Stimulated activated CD4-positive, alpha-beta T cell treated with anti-CD3 and anti-CD28 coated beads, Interleukin-4, amount 100 ng/mL, for 24 hours (primary cell): ENCODE measurements at places on chromosomes 16 and 17.

GRCh38 chr16:65655802-65656201 is 533.9 kb upstream of the CDH11 start:
- DNase-seq, result no peak

DNA sequence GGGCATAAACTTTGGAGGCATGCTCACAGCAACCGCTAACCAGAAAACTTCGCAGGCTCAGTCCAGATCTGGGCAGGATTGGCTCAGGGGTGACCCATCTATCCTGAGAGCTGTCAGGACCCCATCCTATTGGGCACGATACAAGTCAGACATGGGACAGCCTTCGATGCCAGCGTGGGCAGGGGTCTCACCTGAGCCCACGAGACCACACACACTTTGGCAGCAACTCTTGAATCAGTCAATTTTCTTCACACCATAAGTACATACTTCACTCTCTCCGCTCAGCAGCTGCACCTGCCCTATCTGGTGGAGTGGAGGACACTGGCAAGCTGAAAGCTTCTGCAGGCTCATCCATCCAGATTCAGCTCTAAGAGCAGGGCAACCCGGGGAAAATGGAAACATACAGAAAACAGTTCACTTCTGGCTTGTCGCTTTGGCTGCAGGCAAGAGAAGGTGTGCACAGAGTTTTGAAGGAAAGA is 48.3 kb downstream of the ZFHX3 start:
- no peak for DNase-seq

- no peak for DNase-seq
These were observed 435.5 kb downstream of the MAF start for GRCh38 chr16:79165079-79165478.

DNA sequence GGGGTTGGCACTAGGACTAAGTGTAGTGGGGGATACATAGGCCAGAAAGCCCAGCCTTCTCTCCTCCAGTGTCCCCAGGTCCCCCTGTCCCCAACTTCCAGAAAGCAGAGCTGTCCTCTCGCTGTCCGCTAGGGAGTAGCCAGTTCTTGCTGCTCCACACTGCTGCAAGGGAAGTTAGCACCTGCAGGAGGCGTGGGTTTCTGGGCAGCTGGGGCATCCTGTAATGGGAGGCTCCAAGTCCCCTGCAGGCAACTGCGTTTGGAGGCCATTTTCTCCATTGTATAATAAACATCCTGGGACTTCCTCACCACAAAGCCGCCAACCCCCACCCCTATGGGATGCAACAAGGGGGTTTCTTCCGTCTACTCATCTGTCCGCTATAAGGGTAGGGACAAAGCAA is 1.7 kb downstream of the RPRML start:
- DNase-seq, result no peak

DNA sequence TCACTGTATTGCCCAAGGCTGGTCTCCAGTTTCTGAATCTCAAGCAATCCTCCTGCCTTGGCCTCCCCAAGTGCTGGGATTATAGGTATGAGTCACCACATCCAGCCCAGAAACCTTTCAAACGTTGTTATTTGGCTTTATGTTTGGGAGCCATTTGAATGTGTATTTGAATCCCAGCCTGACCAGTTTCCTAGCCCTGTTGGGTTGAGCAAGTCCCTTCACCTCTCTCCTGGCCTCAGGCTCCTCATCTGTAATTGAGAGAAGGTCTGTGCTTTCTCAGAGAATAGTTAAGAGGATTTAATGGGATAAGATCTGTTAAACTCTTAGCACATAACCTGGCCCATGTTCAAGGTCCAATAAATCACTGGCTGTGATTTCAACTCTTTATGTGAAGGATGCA is 385.8 kb upstream of the RBFOX1 start:
- no peak for DNase-seq

DNA sequence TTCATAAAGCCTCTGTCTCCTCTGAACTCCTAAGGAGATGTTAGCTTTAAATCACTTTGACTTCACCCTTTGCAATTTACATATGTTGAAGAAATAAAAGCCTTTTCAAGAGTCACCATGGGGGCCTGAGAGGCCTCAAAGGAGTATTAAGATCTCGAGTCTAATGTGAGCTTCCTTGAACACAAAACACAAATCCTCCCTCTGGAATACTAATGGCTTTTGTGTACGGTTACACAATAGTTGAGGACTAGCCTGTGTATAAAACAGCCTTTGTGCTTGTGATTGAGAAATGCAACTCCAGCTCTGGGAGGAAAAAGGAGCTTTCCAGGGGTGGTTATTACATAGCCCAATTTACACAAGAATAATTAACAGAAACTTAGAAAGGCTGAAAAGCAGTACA is 1140.2 kb downstream of the CDH11 start:
- DNase-seq, result no peak

GRCh38 chr16:51982715-51983680 is 563.9 kb downstream of the TOX3 start:
- peak; percentile 5 for DNase-seq

- no peak for DNase-seq
These were observed 767 bp downstream of the RPS6KB1 start for GRCh38 chr17:59893676-59894100.

GRCh38 chr17:48497103-48497502 is 33.7 kb downstream of the HOXB1 start:
- DNase-seq, result no peak

DNA sequence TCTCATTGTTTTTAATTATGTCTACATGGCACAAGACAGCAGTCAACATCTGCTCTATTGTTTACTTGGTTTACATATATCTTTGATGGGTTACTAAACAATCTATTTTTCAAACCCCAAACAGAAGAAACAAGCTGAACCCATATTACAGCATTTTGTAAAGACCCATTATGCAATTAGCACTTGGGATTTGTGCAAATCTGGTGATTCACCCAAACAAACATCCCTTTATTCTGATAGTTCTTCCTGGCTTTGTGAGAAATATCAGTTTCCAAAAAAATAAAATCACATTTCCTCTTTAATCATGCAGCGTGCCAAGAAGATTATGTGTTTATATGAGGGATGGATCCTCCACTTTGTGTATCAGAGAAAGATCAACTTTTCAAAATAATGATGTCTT is 16.8 kb upstream of the RBFOX1 start:
- DNase-seq, result no peak

GRCh38 chr17:73744411-73744810 is 100.2 kb upstream of the SDK2 start:
- DNase-seq, result no peak

- no peak for DNase-seq
These were observed 474.6 kb downstream of the PMP22 start for GRCh38 chr17:14790521-14790920.

GRCh38 chr16:50879873-50880695 is 138.2 kb downstream of the CYLD start:
- no peak for DNase-seq

DNA sequence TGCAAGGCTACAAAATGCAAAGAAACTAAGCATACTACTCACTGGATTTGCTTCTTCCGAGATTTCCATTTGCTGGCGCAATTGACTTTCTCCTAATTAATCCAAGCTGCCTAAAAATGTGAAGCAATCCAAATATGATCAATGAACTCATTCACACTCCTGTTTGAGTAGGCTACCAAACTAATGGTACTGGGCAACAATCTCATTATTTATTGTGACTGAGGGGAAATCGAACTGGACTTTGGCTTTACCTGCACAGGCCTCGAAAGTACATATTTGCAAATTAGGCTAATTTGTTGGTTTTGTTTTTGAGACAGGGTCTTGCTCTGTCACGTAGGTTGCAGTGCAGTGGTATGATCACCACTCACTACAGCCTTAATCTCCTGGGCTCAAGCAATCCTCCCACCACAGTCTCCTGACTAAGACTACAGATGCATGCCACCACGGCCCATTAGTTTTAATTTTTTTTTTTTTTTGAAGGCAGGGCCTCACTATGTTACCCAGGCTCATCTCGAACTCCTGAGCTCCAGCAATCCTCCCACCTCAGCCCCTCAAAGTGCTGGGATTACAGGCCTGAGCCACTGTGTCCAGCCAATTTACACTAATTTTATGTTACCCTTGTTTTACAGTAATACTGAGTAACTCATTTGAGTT is 2.6 kb downstream of the ERI2 start:
- DNase-seq, result no peak

DNA sequence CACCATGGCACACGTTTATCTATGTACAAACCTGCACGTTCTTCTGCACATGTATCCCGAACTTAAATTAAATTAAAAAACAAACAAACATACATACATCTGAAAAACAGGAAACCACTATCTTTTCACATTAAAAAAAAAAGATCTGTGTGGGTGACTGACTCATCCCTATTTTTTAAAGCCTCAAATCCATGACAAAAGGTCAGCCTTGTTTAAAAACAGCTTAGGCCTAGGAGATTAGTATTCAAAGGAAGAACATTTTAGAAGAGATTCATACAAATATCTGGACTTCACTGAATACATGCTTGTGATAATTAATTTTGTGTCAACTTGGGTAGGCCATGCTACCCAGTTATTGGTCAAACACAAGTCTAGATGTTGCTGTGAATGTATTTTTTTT is 4.7 kb upstream of the PRKAR1A start:
- no peak for DNase-seq

DNA sequence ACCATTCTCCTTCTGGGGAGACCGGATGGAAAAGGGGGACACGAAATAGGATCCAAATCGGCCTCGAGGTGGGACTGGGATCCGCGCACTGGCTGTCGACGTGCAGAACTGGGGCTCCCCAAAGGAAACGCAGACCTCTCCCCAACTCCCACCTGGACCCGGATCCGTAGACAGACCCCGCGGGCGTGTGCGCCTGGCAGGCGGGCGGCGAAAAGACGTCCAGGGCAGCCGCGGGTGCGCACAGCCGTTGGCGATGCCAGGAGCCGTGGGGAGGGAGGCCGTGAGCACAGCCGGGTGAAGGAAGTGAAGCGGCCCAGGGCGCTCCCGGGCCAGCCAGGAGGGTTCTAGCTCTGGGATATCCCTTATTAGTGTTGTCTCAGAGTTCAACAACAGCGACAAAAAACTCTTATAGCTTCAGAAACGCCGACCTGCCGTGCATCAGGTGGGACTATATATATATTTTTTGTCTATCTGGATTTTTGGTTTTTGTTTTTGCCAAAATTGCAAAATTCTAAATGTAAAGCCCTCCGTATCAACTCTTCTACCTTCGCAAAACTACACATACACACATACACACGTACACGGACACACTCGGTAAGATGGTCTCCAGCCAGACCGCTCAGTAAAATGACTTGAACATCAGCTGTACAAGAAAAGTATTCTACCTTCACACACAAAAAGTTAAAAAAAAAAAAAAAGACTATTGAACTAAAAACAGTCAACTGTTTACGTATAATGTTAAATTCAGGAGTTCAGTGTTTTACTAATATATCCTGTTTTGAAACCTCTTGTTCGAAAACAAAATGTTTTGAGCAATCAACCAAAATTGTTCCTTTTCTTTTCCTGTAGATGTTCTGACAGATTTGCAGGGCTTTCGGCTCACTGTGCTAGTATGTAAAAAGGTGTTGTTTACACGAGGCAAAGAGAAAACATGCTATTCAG is 5.2 kb upstream of the AATF start:
- no peak for DNase-seq

DNA sequence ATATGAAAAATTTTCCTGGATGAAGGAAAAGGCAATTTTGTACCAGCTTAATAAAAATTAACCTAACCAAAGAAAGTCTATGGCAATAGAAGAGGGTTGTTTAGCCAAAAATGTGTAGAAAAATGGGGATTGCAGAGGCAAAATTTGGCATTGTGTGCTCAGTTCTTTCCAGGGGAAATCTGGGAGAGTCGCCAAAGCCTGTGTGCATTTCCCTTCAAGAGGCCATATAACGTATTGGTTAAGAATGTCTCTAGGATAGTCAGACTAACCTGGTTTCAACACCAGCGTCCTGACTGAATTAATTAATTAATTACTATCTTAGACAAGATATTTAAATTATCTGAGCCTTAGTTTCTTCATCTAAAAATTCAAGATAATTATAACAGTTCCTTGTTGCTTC is 44.8 kb upstream of the HLF start:
- no peak for DNase-seq

DNA sequence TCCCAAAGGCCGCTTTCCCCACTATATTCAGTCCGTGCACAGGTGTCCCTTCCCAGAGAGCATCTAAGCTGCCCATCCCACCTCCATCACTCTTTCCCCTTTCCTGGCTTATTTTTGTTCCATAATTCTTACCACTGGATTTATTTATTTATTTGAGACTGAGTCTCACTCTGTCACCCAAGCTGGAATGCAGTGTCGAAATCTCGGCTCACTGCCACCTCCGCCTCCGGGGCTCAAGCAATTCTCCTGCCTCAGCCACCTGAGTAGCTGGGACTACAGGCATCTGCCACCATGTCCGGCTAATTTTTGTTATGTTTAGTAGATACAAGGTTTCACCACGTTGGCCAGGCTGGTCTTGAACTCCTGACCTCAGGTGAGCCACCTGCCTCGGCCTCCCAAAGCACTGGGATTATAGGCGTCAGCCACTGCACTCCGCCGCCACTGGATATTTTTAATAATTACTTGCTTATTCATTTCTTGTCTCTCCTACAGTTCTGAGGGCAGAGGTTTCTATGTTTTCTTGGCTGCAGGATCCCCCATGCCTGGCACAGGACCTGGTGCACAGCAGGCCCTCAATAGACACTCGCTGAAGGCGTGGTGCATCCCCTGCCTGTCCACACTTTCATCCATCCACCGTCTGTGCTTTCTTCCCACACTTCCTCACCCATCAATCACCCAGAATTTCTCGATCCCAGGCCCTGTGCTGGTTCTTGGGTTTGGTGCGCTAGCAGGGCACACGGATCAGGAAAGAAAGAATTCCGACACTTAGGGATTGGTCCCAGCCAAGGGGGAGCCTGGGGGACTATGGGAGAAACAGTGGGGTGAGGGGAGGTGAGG is 9.9 kb upstream of the ADGRG1 start:
- no peak for DNase-seq

GRCh38 chr16:10980813-10981212 is 36.4 kb downstream of the CLEC16A start:
- no peak for DNase-seq

DNA sequence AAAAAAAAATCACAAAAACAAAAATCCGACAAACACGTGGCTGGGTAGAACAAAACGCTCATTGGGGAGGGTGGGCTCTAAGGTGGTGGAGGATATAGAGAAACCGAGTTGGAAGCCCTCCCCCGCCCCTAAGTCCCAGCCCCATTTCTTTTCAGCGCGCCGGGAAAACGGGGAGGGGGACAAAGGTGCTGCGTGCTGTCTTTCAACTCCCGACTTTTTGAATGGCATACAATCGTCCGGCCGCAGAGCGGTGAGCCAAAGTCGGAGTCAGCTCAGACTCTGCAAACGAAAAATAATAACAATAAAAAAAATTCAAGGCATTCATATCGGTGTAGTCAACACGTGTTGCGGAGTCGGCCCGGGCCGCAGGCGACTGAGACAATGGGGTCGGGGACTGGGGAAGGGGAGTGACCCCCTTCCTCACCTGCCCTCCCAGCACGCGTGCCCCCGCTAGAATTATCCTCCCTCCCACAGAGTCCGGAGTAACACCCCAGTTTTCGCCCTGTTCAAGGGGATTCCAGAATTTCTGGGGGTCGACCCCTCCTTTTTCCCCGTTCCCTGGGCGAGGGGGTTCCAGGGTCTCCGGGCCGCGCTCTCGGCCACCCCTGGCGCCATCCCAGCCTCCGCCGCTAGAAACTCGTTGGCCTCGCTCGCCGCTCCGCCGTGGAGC is 1.7 kb upstream of the IGF2BP1 start:
- DNase-seq, result no peak
